ENCODE measurements at places on chromosomes 4 and X. TPM values are rescaled to one million over a fixed set of nuclear protein-coding genes. Genes with fewer than 3 reads are reported as not detected.

Gene WNK3
- not detected for total RNA-seq

Gene ARHGAP36
- not detected for total RNA-seq

Gene NDNF
- not detected for total RNA-seq

Gene ZNF185
- total RNA-seq, result 8.7 TPM

Gene NKX6-1
- total RNA-seq, result 0.48 TPM

Gene TLR6
- total RNA-seq, result 2.8 TPM

Gene HSFX2
- total RNA-seq, result not detected

Gene ARAP2
- 0.85 TPM for total RNA-seq

Gene LEF1
- total RNA-seq, result not detected

Gene ARX
- 0.49 TPM for total RNA-seq

Gene C4orf50
- not detected for total RNA-seq

Gene CTAG1A
- total RNA-seq, result not detected

Gene SLC7A11
- total RNA-seq, result 26.2 TPM

Gene CLNK
- not detected for total RNA-seq

Gene HPSE
- 1.3 TPM for total RNA-seq

Gene PNMA6E
- total RNA-seq, result not detected

Gene IL1RAPL1
- not detected for total RNA-seq

Gene MAGEA9B
- total RNA-seq, result not detected

Gene CT55
- not detected for total RNA-seq

Gene HMX1
- total RNA-seq, result 0.16 TPM

Gene SLC49A3
- not detected for total RNA-seq

Gene TKTL2
- not detected for total RNA-seq

Gene SOD3
- total RNA-seq, result not detected

Data from A549 treated with ZK216348 at 1 μM for 4 hours (cell line).